AG20443 (cell line): ENCODE measurements at places on chromosomes 6 and 20.
A peak's percentile ranks its signal among the peaks of the same experiment; 100 is the strongest.

- no peak for DNase-seq
These were observed 31.3 kb downstream of the SLC22A3 start for GRCh38 chr6:160379466-160379865.

DNA sequence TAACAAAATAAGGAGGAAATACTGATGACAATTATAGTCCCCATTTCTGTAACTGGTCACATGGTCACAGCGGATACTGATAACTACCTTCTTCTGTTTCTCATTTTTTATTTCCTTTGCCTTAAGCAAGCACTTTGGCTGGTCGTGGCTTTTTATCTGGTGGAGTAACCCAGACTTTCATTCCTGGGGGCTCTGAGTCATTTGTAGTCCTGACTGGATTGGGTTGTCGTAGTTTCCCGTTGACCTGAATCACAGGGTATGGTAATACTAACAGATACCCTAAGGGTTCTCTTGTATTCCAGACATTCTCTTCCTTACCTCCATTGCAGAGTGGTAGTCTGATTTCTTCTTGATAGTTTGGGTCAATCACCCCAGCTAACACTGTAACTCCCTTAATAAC, 500.3 kb upstream of the ADGRB3 start:
- DNase-seq: no peak

DNA sequence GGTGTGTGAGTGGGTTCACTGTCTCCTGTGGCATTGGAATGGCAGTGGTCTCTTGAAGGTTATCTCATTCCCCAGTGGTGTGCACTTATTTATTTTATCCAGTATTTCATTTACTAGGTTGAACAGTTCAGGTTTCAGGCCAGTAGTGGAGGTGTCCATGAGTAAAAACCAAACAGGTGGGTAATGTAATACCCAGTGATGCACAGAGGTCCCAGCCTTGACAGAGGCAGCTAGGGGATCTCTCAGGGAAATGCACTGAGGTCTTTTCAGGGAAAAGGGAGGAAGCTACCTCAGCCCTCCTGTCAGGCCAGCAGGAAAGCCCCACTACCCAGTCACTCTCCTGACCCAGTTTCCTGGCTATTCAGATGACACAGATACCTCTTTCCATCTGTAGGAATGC, 403.6 kb downstream of the UTRN start:
- no peak for DNase-seq

- peak; percentile 53 for DNase-seq
These were observed 62.8 kb upstream of the FOXO3 start for GRCh38 chr6:108497883-108498282.

DNA sequence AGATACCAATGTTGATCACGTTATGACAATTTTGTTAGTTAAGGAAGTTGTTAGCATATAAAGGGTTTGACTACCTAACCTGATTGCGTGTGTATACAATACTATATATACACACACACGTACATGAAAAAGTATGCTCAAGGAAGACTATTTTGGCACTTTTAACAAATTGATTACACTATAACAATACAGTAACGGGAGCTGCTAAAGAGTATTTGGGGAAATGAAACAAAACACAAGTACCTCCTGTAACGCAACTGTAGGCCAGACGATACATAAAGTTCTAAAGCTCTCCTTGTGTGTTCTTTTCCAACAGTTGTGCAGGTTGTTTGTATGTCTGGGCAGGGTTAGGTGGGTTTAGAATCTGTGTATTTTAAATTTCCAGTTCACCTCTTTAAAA, 98.7 kb downstream of the PLEKHG1 start:
- DNase-seq: no peak

DNA sequence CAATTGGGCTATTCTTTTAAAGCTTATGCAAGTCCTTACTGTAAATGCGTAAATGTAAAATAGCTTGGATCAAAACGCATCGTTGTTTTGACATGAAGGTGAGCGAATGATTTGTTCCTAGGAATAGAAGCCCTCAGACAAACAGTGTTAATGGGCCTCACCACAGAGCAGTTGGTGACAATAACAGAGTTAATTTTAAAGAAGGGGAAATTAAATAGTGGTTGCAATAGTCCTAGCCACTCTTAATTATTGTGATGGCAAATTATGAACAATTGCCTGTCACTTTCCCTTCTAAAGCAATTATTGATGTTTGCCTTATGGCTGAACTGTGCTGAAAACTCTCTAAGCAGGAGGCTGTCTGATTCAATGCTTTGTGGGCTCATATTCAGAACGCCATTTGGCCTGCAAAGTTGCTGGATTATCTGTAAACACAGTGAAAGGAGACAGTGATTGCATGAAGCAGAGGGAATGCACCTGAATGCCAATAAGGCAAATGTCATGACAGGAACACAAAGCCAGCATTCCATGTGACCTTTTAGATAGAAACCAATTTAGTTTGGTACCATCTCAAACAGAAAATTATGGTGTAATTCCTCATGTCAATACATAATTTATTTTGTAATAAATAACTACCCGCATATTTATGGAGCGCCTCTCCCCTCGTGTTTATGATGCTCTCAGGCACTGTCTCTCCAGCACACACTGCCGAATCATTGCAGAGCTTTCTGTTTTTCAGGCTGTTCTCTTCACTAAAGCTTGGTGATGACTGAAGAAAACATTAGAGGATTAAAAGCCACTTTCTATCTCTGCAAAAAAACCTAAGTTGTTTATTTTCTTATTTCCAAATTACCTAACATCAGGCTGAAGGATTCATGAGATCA, 387.5 kb downstream of the HACE1 start:
- DNase-seq: no peak

DNA sequence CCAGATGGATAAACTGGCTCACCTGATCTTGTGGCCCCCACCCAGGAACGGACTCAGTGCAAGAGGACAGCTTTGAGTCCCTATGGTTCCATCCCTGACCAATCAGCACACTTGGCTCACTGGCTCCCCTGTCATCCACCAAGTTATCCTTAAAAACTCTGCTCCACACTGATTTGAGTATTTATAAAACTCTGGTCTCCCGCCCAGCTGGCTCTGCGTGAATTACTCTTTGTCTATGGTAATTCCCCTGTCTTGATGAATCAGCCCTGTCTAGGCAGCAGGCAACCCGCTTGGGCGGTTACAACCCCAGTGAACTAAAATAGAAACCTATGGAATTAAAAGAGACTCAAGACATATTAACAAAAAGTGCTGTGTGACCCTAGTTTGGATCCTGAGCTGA, 38.1 kb upstream of the CD83 start:
- DNase-seq: no peak

GRCh38 chr6:156017838-156018237, 562.2 kb upstream of the NOX3 start:
- peak; percentile 13 for DNase-seq

DNA sequence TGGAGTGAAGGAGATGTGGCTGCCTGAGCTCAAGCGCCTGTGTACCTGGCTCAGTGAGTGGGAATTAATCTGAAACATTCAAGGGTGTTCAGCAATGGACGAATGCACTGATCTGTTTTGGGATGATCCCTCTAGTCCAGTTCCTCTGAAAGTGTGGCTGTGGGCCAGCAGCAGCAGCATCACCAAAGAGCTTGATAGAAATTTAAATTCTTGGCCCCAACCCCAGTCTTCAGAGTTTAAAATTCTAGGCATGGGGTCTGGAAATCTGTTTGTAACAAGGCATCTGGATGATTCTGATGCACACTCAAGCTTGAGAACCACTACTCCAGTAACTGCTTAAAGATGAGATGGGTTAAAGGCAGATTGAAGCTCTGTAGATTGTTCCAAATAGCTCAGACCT, 59.2 kb downstream of the STMND1 start:
- no peak for DNase-seq

DNA sequence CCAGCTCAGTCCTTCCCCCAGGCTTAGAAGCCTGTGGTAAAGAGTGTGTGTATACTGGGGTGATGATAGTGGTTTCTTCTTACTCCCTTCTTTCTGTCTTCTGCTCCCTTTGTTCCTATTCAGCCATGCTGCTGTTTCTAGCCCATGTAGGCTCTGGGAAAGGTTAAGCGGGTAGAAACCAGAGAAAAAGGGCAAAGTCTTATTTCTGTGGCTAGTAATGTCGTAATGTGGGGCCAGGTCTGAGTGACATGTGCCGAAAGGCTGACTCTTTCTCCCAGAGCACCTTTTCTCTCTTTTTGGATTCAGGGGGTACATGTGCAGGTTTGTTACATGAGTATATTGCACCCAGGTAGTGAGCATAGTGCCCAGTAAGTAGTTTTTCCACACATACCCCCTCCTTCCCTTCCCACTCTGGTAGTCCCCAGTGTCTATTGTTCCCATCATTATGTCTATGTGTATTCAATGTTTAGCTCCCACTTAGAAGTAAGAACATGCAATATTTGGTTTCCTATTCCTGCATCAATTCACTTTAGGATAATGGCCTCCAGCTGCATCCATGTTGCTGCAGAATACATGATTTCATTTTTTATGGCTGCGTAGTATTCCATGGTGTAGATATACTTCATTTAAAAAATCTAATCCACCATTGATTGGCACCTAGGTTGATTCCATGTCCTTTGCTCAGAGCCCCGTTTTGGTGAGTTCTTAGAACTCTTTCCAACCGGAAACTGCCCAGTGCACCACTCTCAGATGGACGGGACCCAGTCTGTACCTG, 74.3 kb downstream of the EFHC1 start:
- DNase-seq: no peak

GRCh38 chr20:62735331-62735821, 26.7 kb downstream of the NTSR1 start:
- DNase-seq: no peak

DNA sequence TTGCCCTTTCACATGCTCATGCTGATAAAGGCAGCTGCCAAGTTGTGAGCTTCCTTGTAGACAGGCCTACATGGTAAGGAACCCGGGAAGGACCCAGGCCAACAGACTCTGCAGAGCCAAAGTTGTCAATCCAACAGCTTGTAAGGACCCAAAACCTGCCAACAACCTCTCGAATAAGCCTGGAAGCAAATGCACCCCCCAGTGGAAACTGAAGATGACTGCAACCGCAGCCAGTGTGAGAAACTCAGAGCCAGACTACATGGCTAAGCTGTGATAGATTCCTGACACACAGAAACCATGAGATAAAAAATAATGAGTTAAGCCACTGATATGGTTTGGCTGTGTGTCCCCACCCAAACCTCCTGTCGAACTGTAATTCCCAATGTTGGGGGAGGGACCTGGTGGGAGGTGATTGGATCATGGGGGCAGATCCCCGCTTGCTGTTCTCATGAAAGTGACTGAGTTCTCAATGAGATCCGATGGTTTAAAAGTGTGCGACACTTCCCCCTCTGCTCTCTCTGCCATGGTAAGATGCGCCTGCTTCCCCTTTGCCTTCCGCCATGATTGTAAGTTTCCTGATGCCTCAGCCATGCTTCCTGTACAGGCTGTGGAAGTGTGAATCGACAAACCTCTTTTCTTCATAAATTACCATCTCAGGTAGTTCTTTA, 18.8 kb upstream of the CLPSL2 start:
- no peak for DNase-seq

GRCh38 chr6:170176898-170177771, 113.7 kb downstream of the DLL1 start:
- peak; percentile 45 for DNase-seq

DNA sequence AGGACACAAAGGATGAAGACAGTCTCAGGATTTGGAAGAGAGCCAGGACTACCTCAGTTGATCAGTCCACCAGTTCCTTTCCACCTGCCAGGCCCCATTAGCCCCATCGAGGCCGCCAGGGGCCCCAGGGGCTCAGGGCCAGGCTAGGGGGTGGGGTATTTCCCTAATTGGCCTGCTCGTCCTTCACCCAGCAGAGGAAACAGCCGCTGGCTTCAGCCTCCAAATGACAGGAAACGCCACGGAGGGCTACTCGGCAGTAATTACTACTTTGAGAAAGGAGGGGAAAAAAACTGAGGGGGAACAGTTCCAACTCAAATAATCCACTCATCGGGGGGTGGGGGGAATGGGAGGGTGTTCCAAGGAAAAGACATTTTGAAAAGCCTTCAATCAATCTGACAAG, 42.7 kb downstream of the MAFB start:
- DNase-seq: no peak

DNA sequence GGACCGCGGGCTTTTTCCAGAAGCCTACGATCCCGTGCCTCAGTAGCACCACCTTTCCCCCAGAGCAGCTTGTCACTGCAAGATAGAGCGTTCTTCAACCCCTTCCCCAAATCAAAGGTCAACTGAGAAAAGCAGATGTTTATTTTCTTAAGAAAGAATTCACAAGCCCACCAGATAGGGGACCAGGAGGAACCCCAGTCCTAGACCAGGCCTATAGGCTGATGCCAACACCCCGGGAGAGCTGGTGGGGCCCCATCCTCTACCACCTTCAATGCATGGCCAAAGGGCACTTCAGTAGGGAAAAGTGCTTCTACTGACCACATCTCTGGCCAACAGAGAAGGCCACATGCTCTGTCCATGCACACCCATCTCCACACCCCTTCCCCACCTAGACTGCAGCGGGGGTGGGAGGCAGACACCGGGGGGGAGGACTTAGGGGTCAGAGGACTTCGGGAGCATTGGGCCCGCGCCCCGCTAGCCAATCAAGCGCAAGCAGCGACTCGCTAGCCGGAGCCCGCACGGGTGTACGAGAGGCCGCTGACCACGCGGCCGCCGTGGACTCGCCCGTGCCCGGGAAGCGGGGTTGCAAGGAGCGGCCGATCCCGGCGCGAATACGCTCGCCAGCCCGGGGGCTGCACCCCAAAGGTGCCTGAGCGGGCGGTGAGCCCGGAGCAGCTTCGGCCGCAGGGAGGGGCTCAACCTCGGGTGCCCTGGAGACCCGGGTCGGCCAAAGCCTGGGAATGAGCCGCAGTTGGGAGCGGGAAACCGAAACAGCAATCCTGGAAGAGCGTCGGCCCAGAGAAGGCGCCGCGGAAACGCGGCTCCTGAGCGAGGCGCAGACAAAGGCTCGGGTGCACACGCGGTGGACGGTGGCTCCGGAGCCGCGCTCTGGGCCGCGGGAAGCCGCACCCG, 2.8 kb downstream of the PDE10A start:
- peak; percentile 34 for DNase-seq

DNA sequence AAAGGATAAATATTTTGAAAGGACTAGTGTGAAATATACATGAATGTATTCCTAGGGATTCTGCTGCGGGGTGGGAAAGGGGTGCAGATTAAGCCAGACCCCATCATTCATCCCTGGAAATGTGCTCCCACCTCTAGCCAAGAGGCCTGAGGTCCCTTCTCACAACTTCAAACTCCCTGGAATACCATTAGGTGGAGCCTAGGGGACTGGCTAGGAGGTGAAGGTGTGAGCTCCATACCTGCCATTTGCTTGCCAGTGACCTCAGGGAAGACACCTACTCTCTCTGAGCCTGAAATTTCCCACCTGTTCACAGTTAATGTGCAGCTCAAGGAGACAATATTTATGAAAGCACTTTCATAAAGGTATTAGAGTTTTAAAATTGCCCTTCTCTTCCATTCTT, 4.7 kb upstream of the CCN2 start:
- no peak for DNase-seq

DNA sequence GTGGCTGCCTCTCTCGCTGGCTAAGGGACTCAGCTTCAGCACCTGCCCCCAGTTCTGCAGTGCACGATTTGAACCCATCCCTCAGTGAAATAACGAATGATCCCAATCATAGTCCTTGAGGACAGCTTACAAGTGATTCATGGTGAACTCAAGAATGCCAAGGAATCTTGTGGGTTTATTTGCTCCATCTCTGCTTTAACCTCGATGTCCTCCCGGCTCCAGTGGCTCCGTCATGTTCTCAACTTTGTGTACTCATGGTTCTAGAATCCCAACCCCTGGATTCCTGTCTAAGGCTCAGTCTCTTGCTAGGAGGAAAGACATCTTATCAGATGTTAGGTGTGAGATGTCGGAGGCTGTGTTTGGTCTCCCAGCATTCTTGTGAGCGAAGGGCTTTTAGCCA, 29.0 kb upstream of the GTSF1L start:
- peak; percentile 53 for DNase-seq
